ENCODE measurements at places on chromosomes 2 and 18. TPM values are rescaled to one million over a fixed set of nuclear protein-coding genes. Genes with fewer than 3 reads are reported as not detected.

The SLC8A1 gene
- 53.8 TPM for total RNA-seq

The TUBB8B gene
- total RNA-seq, result 0.38 TPM

The ARHGAP28 gene
- 15.7 TPM for total RNA-seq

The PLEKHM3 gene
- 24.5 TPM for total RNA-seq

The IL18R1 gene
- total RNA-seq, result 26.5 TPM

- DNase-seq, result no peak
Observed at GRCh38 chr2:84323890-84324289, 135.2 kb downstream of the SUCLG1 start.

DNA sequence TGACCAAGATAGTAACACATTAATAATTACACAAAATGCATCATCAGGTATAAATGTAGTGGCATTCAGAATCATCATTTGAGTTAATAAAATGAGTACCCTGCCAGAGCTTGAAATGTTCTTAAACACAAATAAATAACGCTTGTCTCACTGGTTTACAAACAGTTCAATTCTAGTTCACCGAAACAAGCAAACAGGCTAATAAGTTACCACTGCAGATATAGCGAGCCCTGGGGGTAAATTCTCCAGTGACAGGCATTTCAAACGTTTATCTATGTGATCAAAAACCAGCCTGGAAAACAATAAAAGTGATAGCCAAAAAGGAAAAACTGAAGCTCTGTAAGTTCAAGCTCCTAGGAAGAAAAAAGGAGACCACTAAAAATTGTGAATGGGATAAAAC, 152.6 kb downstream of the THADA start:
- no peak for DNase-seq

GRCh38 chr2:222485367-222486211, 61.2 kb downstream of the SGPP2 start:
- no peak for DNase-seq

DNA sequence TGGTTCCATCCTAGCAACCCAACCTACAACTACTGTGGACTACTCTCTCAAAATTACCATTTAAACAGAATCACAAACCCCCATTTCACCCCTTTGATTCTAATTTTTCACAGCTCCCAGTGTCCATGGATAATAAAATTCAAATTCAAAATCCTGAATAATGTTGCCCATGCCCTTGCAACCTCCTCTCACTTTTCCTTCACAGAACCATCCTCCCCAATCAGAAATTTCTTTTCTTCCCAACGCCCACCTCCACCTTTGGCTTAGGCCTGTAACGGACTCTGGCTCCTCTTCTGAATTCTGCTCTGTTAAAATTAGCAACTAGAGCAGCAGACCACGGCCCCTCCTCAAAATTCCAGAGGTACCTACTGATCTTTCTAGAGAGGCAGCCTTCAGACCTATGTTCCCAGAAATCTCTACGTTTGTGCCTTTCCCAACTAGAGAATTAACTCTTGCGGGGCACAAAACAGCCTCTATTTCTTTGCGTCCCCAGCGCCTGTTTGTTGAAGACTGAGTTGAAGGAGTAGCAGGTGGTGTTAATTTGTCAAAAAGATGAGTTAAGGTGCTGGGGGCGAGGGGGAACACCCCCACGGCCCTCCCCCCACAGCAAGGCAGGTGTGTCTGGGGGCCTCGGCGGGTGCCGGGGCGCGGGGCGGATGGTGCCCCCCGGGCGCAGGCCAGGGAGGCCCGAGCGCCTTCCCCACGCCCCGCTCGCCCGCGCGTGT, 428 bp upstream of the MAP3K20 start:
- DNase-seq, result no peak

DNA sequence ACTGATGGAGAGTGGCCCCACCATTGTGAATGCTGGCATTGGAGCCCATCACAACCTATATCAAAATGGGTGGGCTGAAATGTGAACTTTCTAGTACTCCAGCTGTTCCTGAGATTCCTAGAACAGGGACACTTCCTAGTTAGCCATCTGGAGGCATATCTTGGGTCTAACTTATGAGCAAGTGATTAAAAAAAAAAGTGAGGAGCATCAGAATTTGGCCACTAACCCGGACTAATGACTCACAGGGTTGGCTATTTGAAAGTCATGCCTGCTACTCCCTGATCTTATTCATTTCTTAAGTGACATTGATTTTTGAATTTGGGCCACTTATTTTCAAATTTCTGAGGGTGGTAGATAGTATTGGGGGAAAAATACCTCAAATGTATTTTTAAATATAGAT, 216.6 kb downstream of the HRH4 start:
- no peak for DNase-seq

DNA sequence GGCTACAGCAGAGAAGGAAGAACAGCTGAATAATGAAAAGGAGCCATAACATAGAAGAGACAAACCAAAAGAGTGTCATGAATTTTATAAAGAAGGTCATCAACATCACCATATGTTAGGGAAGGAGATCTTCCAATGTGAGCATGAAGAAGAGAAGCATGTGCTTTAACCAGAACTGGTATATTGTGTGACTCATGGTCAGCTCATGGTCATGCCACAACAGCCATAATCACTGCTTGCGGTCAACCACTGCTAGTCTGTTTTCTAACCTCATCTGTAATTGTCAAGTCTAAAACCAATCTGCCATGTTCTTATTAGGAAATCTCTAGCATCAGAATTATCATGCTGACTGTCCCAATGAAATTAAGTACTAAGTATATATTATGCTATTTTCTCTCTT, 204.1 kb upstream of the VRK2 start:
- no peak for DNase-seq

- DNase-seq, result no peak
Observed at GRCh38 chr2:56049233-56049845, 125.8 kb upstream of the EFEMP1 start.

- DNase-seq, result no peak
Observed at GRCh38 chr2:43452318-43452731, 143.5 kb downstream of the THADA start.

All from upper lobe of right lung (tissue), 1 donor.